ENCODE measurements at places on chromosomes 5 and 9.
A peak's percentile ranks its signal among the peaks of the same experiment; 100 is the strongest.

DNA sequence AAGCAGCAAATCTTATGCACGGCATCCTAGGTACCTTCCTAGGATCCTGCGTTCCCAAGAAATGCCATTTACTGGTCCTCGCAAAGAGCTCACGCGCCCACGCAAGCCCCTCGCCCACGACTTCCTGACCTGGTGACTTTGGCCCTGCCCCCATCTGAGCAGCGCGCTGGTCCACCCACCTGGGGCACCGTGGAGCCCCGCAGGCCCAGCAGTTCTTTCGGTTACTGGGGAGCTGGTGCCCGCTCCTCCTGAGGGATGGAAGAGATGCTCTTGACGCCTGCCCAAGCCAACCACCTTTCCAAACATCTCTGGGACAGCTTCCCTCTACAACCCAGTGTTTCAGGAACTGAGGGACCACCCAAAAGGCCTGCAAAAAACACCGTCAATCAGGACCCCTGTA lies 16.7 kb downstream of the EQTN start:
- no peak for DNase-seq

DNA sequence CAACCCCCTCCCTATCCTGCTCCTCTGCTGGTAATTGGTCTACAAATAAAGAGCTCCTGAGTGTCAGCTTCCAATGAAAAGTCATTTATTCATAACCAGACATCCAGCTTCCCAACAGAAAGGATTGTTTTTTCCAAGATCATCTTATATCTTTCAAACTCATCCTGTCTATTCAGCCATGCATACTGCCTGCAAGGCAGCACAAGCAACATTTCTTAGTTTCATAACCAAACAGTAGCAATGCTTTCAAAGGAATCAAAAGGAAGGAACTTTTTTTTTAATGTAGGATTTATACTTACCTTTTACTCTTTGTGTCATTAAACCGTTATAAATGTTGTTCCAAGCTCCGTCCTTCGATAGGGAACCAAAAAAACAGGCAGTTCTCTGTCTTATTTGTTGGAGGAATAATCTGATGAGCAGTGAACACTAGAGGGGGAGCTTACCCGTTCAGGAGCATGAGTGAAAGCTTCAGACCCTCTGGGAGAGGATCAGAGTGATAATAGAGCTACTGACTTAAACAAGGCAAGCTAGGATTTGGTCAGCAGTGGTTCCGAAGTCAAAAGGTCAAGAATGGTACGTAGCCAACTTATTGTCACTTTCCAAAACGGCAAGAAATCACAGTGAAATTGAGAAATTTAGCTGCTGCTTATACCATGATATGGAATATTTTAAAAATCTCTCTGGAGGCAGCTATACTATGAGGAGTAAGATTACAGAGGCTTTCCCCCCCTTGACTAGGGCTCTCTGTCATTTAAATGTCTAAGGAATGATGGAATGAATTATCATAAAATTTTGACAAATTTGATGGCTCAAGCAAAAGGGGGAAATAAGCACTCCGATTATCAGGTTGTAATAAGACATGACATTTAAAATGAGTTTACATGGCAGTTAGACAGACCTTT lies 892.9 kb downstream of the NR2F1-AS1 start:
- no peak for DNase-seq

- peak; percentile 8 for DNase-seq
Observed at GRCh38 chr9:93304574-93305496, 120.9 kb downstream of the WNK2 start.

GRCh38 chr5:66351813-66352212 lies 207.7 kb downstream of the SREK1 start:
- no peak for DNase-seq

GRCh38 chr9:135074354-135075233 lies 12.9 kb upstream of the OLFM1 start:
- no peak for DNase-seq
